Kidney epithelial cell (primary cell): ENCODE measurements at places on chromosomes 1 and 21. TPM values are rescaled to one million over a fixed set of nuclear protein-coding genes. Genes with fewer than 3 reads are reported as not detected.

DNA sequence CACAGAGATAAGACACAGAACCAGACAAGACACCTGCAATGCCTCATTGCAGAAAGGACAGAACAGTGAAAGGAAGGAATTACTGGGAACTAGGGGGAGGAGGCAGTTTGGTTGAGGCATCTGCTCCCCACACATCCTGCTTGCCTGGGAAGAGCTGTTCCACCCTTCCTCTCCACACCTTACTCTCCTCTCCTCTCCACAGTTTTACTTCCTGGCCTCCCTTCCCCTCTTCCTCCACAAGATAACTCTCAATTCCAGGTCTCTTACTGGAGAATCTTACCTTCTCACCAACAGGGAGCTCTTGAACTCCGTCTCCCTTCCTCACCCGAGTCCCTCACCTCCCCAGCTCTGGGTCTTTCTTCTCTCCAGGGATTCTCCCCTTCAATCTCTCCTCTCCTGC, 2.1 kb downstream of the ELOVL1 start:
- DNase-seq: no peak

KCNH1 gene
- 11.6 and 14.3 TPM in 2 replicates for total RNA-seq

DNA sequence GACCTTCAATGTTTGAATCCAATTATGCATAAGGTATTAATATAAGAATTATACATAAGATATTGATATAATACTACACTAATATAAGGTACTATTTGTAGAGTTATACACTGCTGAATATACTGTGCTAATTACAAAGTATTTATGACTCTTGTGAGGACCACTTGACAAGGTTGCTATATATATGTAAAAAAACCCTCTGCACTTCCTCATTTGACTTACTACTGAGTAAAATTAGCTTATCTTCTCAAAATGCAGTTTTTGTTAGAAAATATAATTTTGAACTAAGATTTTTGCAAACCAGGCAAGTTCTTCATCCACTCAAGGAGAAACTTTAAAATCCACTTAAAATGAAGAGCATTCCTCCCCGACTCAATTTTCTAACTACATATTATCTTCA, 8.5 kb downstream of the SIKE1 start:
- DNase-seq: no peak

DNA sequence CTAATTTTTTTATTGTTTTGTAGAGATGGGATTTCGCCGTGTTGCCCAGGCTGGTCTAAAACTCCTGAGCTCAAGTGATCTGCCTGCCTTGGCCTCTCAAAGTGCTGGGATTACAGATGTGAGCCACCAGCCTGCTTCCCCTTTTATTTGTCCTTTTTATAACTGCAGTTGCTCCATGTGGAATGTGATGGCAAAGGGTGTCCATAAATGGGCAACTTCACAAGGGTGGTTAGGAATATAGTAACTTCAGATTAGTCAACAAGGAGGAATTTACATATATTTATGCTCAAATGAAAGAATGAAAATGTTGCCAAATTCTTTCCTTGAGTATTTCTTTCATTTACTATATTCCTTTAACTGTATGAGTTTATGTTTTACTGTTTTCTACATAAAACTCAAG, 182.9 kb downstream of the BACH1 start:
- no peak for DNase-seq

- DNase-seq: no peak
Observed at GRCh38 chr1:150973258-150973835, 1.3 kb downstream of the CERS2 start.

GRCh38 chr1:209168204-209168603, 415.3 kb upstream of the CAMK1G start:
- DNase-seq: no peak

GRCh38 chr1:222375701-222376100, 172.2 kb downstream of the HHIPL2 start:
- no peak for DNase-seq

- DNase-seq: no peak
Observed at GRCh38 chr1:22608361-22608760, 28.1 kb upstream of the C1QA start.

C8A gene
- total RNA-seq: not detected in 2 replicates

ITPKB gene
- 11.7 and 12.4 TPM in 2 replicates for total RNA-seq

DNA sequence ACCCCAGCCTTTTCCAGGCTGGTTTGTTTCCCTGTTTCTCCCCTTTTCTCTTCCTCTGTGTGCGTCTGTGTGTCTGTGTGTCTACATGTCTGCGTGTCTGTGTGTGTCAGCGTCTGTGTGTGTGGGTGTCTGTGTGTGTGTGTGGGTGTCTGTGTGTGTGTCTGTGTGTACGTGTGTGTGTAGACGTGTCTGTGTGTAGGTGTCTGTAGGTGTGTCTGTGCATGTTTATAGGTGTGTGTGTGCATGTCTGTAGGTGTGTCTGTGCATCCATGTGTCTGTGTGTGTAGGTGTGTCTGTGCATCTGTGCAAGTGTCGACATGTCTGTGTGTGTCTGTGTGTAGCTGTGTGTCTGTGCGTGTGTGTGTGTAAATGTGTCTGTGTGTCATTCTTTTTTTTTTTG, 3.3 kb downstream of the TTLL10 start:
- DNase-seq: no peak

- DNase-seq: no peak
Observed at GRCh38 chr1:13927736-13928135, 227.7 kb downstream of the PRDM2 start.

GRCh38 chr1:102691592-102692090, 416.7 kb downstream of the COL11A1 start:
- no peak for DNase-seq

GRCh38 chr1:67619080-67619479, 65.9 kb upstream of the GADD45A start:
- no peak for DNase-seq

DNA sequence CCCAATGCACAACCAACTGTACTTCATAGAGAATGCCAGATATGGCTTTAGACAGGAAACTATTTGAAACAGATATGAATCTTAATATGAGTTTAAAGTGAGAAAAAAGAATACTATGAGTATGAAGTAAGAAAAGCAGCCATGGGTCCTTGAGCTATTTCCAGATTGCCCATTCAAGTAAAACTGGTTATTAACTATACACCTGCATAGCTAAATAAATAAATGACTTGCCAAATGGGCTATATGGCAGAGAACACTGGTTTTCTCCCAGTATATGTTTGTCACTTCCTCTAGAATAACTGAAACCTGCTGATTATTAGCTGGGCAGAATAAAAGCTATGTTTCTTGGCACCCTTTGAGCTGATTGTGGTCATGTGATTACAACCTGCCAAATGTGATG, 17.0 kb upstream of the CD1C start:
- no peak for DNase-seq
